ENCODE measurements at places on chromosomes 12 and 14.

DNA sequence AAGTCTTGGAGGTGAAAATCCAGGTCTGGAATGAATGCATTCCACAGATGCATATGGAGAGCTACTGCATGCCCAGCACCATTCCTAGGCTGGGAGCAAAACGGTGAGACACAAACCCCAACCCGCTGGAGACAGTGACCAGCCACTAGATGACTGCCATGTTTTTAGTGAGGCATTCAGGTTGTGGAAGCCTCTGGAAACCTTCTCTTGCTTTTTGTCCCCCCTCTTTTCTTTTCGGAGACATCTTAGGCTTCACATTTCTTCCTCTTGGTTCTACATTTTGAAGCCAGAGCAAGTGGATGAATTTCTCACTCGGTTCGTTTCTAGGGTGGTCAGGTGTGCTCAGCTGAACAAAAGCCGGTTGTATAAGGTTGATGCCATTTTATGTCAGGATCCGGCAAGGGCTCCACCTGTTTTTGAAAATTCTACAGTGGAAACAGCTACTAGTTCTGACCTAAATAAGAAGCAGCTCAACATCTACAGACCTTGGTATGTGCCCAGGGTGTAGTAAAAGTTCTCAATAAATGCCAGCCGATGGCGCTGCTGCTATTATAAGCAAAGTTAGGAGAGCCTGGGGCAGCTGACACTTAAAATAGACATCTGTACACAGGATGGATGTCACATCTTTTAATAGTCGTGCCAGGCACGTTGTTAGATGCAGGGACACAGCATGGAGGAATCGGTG is 1.8 kb upstream of the ZNF839 start:
- no peak for DNase-seq

- DNase-seq, result no peak
These were observed 11.2 kb downstream of the MAP4K5 start for GRCh38 chr14:50520947-50521815.

DNA sequence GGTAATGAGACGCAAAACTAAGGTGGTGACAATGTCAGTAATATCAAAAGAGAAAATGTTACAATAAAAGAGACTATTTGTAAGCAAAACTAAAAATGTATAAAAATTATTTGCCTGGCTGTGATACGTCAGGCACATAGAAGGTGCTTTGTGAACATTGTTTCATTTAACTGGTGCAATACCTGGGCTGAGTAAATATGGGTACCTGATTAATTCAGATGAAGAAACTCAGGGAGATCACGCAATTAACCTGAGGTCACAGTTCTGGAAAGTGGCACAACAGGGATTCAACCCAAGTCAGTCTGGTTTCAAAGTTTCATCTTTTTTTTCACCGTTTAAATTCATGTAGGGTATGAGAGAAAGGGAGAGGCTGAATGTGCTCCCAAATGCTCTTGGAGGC is 71.0 kb upstream of the KRAS start:
- DNase-seq, result no peak

- no peak for DNase-seq
These were observed 640 bp upstream of the G2E3 start for GRCh38 chr14:30558362-30558674.

- DNase-seq, result no peak
These were observed 16.6 kb downstream of the SMUG1 start for GRCh38 chr12:54172168-54172567.

DNA sequence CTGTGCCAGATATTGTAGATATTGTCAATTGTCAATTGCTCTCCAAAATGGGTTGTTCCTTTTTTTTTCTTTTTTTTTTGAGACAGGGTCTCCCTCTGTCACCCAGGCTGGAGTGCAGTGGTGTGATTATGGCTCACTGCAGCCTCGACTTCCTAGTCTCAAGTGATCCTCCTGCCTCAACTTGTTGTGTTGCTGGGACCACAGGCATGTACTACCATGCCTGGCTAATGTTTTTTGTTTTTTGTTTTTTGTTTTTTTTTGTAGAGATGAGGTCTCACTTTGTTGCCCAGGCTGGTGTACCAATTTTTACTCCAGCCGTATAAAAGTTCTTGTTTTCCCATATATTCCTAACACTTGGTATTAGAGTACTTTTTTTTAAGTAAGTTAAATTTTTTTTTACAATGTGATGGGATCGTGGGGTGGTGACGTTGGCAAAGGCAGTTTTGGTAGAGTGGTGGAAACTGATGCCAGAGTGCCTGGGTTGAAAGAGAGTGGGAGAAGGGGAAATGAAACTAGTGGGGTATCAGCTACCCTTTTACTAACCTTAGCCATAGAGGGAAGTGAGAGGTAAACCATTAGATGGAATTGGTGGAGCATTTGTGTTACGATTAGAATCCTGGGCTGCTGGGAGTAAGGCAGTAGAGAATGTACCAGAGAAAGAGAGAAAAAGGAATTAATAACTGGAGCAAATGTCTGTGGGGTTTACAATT is 33.0 kb upstream of the CFAP54 start:
- no peak for DNase-seq

GRCh38 chr12:120751389-120751788 is 25.8 kb downstream of the ACADS start:
- no peak for DNase-seq

DNA sequence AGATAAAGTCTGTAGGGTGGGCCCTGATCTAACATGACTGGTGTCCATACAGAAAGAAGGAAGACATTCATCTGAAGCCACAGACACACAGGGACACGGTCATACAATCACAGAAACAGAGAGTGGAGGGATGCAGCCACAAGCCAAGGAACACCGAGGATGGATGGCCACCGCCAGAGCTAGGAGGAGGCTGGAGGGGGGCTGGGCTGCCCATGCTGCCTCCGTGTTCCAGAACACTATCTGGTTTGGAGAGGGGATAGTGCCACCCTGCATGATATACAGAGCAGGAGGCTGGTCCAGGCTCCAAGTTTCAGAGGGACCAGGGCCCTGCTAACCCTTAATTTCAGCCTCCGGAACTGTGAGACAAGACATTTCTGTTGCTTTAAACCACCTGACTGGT is 8.7 kb downstream of the KRT75 start:
- DNase-seq, result no peak

DNA sequence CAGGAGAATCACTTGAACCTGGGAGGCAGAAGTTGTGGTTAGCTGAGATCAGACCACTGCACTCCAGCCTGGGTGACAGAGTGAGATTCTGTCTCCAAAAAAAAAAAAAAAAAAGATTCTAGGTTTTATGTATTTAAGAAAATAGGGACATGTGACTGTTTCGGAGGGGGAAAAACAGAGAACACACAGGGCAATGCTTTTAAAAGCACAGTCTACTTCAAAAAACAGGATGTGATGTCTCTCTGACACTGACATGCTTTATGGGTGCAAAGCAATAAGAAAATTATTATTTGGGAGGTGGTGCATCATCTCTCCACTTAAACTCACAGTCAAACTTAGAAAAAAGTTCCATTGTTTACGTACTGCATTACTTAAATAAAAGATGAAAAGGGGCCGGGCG is 28.7 kb downstream of the CLIP1 start:
- DNase-seq, result no peak

- DNase-seq, result no peak
These were observed 20.3 kb upstream of the SYCP3 start for GRCh38 chr12:101759396-101760047.

DNA sequence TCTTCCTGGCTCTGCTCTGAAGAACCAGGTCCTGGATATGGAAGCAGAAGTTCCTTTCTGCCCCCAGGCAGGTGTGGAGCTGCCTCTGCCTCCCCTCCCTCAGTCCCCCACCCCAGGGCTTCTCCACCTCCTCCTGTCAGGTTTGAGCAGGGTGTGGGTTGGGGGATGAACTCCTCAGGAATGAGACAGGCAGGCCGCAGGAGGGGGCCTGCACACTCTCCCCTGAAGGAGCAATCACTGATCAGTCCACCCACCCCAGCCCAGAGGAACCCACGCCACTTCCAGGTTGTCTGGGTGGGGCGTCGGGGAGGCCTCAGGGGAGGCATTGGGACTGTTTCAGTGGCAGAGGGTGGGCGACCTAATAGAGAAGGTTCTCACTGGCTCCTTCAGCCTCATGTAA is 26.6 kb downstream of the FAIM2 start:
- no peak for DNase-seq

DNA sequence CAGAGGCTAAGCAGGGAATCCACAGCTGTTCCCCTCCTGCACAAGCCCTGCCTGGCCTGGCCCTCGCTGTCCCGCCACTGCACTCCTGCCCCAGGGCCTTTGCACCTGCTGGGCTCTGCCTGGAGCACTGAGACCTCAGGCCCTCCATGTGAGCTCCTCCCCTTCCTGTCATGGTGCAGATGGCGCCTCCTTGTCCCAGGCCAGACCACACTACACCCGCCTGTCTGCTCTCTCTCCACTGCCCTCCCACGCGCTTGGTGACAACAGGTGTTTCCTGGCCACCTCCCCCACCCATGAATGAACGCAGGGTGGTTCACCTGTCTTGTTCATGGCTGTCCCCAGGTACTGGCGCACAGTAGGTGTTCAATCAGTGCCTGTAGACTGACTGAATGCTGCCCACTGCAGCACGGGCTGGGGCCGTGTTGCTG is 82.9 kb downstream of the NCOR2 start:
- no peak for DNase-seq

DNA sequence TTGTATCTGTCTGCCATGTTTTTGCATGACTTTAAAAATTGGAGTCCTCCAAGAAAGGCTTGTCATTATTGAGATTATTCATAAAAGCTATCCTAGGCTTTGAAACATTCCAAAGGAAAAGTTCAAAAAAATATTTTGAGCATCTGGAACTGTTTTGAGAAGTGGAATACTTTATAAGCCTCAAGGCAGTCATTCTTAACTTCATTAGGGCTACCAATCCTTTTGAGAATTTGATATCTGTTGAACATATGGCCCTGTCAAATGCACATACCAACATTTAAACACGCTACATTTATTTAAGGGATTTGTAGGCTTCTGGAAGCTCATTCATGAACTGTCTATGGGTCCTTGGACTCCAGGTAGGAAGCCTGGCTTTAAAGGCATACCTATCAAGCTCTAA is 77.0 kb downstream of the TMEM117 start:
- DNase-seq, result no peak

DNA sequence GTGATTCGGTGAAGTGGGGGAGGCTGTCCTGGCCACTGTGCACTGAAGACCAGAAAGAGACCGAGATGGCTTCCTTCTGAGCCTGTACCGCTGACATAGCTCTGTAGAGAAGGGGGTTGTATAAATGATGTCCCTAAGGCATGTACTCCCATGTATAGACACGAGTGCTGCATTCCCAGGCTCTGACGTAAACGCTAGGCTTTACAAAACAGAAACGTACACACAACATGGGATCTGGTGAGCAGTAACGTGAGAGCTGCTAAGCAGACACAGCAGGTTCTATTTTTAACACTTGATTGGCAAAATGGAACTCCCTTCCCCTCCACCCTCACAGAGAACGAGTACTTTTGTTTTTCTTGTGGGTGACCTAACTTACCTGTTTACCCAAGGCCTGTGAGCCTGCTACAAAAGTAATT is 35.9 kb downstream of the ACADS start:
- no peak for DNase-seq

Measured in activated CD8-positive, alpha-beta memory T cell treated with anti-CD3 and anti-CD28 coated beads for 1 hour (primary cell).